ENCODE measurements at places on chromosomes 7 and 10.

DNA sequence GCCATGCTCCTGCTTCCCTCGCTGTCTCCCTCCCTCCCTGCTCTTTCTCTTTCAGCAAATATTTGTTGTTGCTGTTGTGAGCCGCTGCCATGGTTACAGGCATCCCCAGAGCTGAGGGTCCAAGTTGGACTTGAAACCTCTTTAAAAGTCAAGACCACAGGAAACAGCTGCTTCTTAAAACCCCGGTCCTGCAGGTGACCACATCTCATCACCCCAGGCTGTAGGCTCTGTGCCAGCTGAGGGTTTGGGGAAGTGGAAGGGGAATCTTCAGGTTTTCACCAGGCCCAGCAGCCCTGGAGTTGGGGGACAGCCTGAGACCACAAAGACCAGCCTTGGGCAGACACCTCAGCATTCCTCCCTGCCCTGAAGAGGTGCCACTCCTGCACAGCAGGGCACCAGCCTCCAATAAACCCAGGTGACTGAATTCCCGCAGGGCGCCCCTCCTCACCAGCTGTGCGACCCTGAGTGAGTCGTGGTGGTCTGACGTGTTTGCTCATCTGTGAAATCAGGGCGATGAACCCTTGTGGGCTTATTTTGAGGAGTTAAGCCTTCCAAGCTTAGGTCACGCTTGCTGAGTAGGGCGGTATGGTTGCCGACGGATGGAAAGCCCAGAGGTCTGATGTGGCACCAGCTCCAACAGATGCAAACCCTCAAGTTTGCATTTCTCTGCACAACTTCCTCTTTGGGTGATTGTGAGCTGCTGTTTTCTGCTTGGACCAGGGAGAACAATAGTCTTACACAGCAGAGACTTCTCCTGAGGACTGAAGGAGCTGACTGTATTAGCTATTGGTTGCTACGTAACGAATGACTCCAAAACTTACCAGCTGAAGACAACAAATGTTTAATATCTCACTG is 24.8 kb downstream of the NPTX2 start:
- DNase-seq = no peak

DNA sequence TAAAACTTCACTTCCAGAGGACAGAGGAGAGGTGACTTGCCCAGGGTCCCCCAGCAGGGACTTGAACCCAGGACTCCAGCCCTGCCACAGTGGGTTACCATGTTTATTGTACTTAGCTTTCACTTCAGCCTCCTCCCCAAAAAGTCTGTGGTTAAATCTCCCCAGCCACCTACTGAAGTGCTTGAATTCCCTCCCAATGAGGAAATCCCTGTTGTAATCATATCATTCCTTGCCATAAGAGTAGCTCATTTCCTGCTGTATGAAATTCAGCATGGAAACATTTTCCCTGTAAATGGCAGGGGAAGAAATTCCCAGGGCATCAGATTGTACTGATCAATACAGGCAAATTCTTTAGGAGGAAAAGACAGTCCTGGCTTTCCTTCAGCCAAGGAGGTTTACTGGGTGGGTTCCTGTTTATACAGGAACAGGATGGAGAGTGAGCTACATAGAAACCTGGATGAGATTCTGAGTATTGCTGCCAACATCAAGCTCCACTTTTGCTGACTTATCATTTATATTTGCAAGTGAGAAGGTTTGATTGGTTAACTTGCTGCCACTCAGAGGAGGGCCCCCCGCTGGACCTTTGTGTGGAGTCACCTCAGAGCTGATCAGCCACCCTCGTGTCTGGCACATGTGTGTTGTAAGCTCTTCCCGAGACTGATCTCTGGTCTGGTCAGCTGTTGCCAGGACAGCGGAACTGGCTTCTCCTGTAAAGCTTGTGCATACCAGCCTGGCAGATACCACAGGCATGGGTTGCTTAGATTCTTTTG is 16.4 kb upstream of the PDZD8 start:
- peak; percentile 31 for DNase-seq

- DNase-seq = peak; percentile 28
Measured at GRCh38 chr10:125209591-125210355, 49.4 kb upstream of the CTBP2 start.

DNA sequence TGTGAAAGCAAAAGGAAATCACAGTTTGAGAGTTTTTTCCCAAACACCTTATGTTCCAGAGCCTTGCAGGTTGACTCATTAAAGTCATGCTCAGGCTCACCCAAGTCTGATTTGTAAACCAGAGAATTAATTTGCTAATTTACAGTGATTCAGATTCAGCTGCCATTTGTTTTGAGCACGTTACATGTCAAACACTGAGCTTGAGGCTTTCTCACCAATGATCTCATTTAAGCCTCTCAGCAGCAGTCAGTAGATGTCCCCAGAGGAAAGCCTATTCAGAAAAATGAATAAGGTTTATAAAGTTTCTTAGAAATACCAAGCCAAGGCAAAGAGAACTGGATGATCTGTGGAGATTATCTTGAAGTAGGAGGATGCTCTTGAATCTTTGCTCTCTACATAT is 420.4 kb downstream of the HTR7 start:
- DNase-seq = no peak

GRCh38 chr10:60207894-60208293 is 181.8 kb downstream of the ANK3 start:
- no peak for DNase-seq

GRCh38 chr7:50531401-50531911 is 33.7 kb downstream of the DDC start:
- no peak for DNase-seq

- no peak for DNase-seq
Measured at GRCh38 chr10:122252805-122253204, 18.3 kb upstream of the BTBD16 start.

- peak; percentile 45 for DNase-seq
Measured at GRCh38 chr7:27128776-27129728, 1.5 kb downstream of the HOXA4 start.

DNA sequence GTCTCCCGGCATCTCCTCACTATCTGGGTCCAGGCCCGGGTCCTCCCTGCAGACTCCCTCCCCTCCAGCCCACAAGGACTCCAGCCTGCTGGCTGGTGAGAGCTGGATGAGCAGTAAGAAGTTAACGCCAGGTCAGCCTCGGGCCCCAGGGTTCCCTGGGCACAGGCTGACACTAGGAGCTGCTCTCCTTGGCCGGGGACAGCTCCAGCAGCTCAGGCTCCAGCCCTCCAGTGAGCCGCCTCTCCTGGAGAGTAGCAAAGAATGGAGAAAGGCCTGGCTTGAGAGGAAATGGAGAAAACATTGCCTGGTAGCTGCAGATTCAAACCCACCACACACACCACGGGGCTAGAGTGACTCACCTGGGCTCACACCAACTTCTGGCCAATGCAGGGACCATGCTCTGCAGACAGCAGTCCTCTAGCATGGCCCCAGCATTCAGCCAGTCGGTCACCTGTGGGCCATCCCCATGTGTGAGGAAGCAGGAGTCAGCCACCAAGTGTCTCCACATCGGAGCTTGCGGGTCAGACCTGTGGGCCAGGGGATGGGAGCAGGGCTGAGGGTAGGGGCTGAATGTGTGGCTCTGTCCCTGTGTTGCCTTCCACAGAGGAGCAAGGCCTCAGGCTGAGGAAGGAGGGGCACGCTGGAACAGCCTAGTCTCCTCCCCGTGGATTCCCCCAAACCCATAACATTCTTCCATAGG is 6.5 kb downstream of the SAP25 start:
- DNase-seq = no peak

DNA sequence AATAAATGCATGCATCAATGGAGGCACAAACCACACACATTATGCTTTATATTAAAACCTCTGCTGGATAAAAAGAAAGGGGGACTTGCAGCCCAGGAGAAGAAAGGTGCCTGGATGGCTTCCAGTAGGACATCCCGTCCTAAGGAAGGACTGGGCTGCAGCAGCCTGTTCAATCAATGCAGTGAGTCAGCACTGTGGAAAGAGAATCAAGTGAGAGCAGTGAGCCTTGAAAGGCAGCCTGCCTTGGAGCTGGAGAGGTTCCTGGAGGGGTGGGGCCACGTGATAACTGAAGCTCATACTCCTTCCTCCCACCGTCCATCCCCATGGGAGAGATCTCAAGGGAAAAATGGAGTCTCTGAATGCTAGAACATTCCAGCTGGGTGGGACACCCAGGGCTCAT is 501.2 kb downstream of the ADRA2A start:
- DNase-seq = no peak

GRCh38 chr10:126058507-126058906 is 162.1 kb downstream of the FANK1 start:
- no peak for DNase-seq

DNA sequence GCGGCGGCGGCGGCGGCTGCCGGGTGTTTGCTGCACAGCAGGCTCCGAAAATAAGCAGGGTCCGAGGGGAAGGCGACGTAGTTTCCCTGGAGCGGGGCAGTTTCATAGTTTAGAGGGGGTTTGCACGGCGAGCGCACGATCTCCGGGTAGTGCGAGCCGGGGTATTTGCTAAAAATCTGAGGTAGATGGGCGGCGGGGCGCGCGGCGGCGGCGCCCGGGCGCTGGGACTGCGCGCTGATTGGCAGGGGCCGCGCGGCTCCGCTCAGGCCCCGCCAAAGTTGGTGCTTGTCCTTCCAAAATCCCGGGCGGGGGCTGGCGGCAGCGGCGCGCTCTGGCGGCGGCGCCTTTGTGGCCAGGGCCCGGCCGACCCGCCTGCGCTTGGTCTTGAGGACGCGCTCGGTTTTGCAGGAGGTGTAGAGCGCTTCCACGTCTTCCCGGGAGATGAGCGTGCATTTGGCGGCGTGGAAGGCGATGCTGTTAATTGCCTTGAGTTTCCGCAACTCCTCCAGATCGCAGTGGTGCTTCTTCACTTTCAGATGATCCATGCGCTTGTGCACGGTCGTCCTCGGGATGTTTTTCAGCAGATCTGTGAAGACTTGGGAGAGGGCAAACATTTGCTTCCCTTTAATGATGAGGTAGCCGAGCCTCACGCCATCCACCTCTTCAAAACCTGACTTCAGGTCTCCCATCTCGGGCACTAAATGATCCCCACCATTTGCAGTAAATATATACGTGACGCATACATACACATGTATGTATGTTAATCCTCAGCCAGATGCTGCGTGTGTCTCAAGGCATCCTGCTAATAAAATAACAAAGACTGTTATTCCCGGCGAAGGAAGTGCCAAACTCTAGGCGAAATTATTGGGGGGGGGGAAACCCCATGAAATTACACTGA is 8.1 kb downstream of the SKIDA1 start:
- peak; percentile 48 for DNase-seq

GRCh38 chr10:129275886-129276285 is 191.2 kb upstream of the MGMT start:
- DNase-seq = no peak

DNA sequence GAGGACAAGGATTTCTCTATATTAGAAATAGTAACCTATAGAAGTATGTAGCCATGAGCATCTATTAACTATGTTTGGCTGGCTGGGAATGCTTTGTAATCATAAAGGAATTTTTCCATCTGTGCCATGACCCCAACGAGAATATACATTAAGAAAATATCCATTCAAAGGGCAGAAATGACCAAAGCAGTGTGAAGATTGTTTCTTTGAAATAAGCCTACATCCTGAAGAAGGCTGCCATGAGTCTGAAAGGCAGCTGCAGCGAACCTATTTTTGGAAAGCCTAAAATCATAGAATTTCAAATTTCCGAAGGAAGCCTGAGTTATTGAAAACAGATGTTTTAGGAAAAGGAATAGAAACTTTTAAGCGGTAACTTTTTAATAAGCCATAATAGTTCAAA is 244.2 kb upstream of the FOXK1 start:
- DNase-seq = no peak

DNA sequence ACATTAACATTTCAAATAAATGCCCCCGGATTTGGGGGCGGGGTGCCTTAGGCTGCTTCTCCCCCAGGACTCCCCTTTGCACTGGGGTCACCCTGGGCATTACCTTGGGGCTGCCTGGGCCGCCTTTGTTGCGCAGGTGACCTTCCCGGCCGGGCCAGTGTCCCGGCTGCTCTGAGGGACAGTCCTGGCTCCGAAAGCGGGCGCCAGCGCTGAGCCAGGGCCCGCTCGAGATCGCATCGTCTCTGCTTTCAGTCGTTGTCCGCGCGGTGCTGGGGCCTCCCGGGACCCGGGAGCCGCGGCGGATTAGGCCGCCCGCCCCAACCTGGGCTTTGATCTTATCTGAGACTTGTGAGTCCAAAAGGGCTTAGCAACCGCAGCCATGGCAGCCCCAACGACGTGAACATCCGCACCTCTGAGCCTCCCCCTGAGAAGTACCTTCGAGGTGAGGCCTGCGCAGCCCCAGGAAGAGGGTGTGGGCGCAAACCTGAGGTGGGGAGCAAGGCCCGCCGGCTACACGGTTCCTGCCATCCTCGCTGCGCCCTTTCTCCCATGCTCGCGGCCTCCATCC is 14.8 kb upstream of the WAPL start:
- no peak for DNase-seq

GRCh38 chr10:75143353-75143752 is 31.9 kb downstream of the SAMD8 start:
- DNase-seq = no peak

- DNase-seq = no peak
Measured at GRCh38 chr10:34213193-34213804, 601.8 kb downstream of the PARD3 start.

GRCh38 chr10:50575477-50576244 is 48.1 kb downstream of the SGMS1 start:
- DNase-seq = peak; percentile 8

GRCh38 chr7:30671793-30672465 is 10.3 kb downstream of the CRHR2 start:
- peak; percentile 71 for DNase-seq

GRCh38 chr10:24465124-24465874 is 256.4 kb downstream of the KIAA1217 start:
- no peak for DNase-seq

DNA sequence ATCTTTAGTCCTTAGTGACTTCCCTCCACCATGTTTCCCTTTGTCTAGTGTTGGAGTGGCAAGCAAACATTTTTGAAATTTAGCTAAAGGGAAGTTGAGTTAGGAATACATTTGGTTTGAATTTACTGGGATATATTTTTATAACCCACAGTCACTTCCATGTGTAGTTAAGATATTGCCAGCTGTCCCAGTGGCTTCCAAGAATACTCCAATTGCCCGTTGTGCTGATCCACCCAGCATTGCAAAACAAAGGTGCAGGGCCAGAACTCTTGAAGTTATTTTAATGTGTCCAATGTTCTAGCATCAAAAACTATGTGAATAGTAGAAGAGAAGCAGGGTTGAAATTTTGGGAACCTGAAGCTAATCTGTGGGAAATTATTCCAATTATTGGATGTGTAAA is 2.5 kb upstream of the P4HA1 start:
- DNase-seq = no peak

- DNase-seq = no peak
Measured at GRCh38 chr7:30988351-30989005, 24.7 kb downstream of the GHRHR start.

DNA sequence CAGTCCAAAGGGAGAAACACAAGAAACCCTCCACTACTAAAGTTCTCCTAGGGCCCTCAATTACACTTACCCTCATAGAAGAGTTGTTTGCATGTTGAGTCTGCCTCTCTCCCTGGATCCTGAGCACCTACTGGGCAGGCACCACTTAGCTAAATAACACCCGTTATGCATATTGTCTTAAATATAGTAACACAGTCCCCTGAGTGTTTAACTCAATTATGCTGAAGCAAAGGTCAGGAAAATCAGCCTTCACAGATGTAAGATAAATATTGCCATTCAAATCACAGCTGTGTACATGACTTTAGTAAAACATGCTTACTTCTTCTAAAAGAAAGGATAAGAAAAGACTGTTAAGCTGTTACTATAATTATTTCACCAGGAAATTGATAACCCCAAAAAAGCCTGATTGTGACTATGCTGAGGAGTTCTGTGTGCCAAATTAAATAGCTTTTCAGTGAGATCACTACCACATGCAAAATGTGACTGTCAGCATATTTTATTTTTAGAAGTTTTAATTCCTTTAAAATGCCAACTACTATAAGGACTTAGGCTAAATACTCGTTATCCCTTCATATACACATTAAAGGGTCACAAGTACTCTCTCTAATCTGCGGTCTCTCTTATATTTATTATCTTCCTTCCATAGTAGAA is 733.9 kb upstream of the PHF14 start:
- DNase-seq = no peak

All from lung microvascular endothelial cell (primary cell).